SK-N-SH (cell line): ENCODE measurements at places on chromosomes 3 and 15.

DNA sequence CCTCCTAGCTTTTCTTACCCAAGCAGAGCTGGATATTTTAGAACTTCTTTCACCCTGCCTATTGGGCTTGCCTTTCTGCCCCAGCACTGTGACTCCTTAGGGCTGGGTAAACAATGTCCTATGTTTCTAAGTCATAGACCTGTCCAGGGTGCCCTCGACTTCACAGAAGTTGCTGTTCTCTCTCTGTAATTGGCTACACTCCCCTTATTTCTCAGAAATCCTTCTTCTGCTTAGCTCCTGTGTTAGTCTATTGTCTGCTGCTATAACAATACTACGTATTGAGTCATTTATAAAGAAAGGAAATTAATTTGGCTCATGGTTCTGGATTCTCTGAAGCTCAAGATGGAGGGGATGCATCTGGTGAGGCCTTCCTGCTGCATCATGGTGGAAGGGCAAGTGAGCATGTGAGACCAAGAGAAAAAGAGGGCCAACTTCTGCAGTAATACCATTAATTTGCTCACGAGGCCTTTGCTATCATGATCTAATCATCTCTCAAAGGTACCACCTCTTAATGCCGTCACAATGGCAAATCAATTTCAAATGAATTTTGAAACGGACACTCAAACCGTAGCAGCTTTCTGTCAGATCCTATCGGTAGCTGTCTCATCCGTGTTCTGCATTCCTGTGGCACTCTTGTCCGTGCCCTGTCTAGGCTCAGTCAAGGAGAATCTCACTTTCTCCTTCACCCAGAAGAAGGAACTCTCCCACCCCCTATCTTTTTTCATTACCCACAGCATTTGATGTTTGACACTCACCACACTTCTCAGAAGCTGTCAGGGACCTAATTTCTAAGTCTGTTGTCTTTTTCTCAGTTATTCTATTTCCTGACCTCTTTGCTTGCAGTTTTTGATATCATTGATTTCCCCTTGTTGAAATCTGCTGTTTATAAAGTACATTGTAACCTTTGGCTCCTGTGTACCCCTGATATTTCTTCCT is 22.3 kb upstream of the GPR171 start:
- no peak for DNase-seq

DNA sequence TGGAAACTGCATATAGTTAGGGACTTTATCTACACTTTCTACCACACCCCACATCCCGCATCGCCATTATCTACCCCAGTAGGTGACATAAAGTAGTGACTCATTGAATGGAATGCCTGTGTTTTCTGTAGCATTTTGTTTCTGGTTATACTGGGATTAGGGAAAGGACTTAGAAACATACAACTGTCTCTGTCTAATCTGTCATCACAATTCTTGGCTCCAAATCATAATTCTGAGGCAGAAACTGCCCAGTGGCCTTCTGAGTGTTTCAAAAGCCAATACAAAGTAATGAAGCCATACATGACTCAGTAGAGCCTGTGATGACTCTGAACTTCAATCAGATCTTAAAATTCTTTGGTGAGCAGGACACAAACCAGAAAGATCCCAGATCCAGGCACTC is 115.7 kb upstream of the CHRM5 start:
- DNase-seq: no peak

GRCh38 chr15:75583701-75584100 is 4.6 kb upstream of the PTPN9 start:
- no peak for DNase-seq

DNA sequence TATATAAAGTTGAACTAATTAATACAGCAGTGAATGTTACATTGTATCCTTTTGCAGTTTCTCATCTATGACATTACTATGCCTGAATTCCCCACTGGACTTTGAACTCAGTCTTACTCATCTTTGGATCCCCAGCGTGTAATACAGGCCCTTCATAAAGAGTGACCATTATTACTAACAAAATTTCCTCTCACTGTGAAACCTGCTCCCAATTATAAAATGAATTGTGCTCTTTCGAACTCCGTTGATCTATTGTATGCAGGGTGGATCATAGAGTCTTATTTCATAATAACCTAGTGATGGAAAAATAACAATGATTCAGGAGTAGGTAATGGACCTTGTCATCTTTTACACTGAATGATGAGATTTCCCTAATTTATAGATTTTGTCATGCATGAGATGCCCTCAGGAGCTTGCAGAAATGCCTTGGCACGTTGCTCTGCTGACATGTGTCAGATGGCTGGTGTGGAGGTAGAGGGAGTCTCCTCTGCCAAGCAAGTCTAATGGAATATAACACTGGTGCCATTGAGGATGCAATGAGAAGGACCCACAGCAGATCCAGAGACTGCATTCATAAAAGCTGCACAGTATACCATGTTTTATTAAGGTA is 25.5 kb downstream of the B3GNT5 start:
- DNase-seq: no peak

DNA sequence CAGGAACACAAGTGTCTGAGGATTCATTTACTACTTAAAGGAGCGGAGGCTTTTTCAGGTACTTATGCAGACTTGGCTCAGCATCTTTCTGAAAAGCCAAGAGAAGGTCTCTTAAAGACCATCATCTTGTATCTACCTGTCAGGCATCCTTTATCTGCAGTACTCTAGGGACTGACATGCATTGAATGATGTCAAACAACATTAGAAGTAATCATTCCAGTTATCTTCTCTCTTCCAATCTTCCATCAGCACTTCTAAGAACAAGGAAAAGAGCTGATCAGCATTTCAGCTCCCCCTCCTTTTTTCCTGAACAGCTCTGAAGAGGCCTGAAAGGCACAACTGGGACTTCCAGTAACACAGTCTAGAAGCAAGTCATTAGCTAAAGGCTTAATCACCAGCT is 214.8 kb downstream of the KCNH8 start:
- DNase-seq: no peak

- no peak for DNase-seq
Measured at GRCh38 chr3:37907371-37907770, 45.7 kb downstream of the CTDSPL start.

DNA sequence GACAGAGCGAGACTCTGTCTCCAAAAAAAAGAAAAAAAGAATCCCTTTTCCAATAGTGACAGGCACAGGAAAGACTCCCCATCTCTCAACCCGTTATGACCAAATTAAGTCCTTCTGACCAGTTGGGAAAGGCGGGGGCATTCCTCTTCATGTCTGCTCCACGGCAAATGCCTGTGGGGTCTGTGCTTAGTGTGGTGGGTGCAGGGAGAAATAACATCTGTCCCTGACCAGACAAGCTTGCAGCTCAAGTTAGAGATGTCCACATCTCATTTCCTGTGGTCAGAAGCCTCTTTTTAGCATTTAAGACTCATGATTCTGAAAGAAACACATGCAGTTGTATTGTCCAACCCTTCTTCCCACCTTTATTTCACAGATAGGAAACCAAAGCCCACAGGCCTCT is 16.2 kb downstream of the PLA1A start:
- DNase-seq: no peak

- no peak for DNase-seq
Measured at GRCh38 chr3:45414823-45415222, 26.4 kb downstream of the LARS2 start.

GRCh38 chr3:103624271-103624670 is 1189.5 kb downstream of the ZPLD1 start:
- DNase-seq: no peak

DNA sequence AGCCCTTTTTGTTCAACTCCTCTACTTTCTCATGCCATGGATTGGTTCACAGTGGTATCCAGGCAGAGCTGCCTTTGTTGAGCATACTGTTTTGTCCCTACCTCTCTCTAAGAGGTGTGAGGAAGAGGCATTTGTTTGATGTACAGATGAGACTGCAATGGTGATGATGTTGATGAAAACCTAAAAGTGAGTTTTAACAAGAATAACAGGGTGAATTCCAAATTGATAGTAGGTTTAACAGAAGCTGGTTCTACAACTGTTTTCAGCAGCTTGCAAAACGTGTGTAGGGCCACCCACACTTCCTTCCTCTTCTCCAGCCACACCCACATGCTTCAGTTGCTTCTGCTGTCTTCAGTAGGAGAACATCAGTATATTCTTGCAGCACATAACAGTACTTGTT is 10.2 kb downstream of the SNRK start:
- DNase-seq: no peak
